ENCODE measurements at places on chromosomes 3 and 15.

- DNase-seq = no peak
Measured at GRCh38 chr3:87546216-87546615, 269.8 kb upstream of the POU1F1 start.

- DNase-seq = no peak
Measured at GRCh38 chr15:66635817-66636216, 66.2 kb upstream of the SMAD6 start.

DNA sequence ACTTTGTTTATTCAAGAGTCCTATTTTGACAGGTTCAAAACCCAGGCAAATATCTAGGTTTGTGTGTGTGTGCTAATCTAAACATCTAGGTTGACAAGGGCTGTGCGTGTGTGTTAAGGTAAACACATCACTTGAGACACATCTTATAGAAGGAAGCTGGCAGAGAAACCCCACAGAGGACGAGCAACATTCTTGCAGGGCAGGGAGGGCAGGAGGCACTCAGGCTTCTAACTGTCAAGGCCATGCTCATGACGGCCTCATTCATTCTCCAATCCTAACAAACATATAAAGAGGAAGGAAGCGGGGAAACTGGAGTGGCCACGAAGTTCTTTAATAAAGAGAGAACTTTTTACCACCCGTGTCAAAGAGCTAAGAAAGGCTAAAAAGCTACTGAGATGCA is 43.4 kb downstream of the SLCO2A1 start:
- DNase-seq = no peak

DNA sequence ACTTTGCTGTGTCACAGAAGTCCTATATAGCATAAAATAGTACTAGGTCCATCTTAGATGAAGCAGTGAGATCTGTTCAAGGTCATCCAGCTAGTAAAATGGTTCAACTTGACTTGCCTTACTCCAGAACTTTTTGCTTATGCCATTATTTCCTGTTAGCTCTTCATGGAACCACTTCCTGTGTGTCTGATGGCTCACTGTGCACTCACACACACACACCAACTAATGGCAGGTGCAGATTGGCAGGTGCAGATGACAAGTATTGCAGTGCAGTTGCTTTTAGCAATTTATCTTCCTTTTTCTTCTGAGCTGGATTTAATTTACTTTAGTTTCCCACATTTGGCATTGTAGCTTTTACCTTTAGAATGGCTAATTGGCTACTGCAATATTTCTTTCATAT is 29.8 kb downstream of the GOLGA8S start:
- DNase-seq = no peak

DNA sequence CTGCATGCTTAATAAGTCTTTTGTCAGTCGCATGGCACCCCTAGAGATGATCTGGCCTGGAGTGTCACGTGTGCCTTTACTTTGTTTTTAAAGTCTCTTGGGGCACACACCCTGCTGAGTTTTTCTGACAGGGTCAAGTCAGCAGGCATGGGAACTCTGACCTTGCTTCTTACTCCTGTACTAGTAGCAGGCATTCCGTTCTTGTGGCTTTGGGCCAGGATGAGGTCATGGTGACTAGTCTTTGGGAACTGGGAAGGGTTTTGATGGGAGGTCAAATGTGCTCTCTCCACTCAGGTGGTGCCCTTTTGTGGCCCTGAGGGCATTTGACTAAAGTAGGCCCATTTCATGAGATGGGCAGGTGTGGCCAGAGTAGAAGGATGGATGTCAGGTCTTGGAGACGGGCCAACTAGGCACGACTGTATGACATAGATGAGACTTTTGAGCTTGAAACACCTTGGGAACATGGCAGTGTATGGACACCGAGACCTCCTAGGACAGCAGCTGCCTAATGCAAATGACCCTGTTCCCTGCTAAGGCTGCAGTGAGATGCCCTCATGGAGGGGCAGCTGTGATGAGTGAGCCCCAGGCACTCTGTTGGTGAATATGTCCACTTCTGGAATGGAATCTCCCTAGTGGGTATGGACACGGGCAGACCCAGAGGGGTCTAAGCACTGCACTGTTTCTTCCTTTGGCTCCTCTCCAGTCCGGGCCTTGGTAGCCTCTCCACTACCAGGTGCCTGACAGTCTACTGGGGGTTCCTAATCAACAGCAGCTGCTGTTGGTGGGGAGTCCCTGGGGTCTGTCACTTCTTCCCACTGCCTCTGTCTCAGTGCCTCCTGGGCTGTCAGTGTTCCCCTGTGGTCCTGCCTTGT is 16.4 kb downstream of the SRPRB start:
- DNase-seq = no peak

- DNase-seq = no peak
Measured at GRCh38 chr3:12351145-12351544, 62.3 kb downstream of the PPARG start.

DNA sequence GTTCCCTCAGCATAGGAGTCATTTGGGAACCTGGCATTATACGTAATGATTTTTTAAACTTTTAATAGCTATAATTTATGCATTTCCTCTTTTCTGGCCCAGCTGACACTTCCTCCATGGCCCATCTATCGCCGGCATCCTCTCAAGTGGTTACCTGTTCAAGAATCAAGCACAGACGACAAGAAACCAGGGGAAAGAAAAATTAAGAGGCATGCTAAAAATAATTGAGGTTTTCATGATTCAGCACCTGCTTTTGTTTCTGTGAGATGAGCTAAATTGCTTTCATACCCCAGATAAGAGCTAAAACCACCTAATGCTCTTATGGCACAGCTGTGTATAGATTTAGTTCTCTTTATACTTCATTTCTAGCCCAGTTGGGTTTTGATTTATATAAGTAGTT is 1.7 kb downstream of the SPCS1 start:
- no peak for DNase-seq

DNA sequence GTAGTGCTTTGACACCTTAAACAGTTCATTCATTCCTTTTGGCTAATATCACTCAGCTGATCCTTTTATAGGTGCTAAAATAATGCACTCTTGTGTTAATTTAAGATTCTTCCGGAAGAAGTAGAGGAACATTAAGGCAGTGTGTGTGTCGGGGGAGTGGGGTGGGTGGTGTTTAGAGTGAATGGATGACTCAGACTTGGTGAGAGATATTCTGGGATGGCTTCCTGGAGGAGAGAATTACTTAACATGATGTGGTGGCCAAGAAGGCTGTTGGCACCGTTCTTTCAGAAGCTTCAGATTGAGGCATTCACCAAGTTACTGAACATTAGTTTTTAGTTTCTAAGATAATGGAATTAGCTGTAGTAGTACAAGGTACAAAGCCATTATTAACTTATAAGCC is 125.6 kb upstream of the ROPN1 start:
- DNase-seq = no peak

DNA sequence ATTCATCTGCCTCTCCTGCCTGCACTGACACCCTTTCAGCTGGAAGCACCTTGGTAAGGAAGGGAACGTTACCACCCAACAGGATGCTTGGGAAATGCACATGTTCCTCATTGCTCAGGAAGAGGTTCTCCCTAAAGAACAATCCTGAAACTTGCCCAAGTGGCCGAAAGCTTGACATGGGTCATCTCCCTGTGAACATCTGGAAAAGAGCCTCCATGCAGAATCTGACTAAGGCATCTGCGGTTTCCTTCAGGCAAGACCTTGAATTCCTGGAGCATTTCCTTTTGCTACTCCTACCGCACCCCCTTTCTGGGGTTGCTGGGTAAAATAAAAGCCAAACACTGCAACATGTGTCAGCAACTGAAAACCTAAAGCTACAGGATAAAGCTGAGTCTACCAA is 68.7 kb upstream of the SNRK start:
- DNase-seq = no peak

- no peak for DNase-seq
Measured at GRCh38 chr3:56003129-56003528, 465.1 kb downstream of the ERC2 start.

- DNase-seq = peak; percentile 17
Measured at GRCh38 chr15:41022487-41023090, 69.3 kb downstream of the CHAC1 start.

DNA sequence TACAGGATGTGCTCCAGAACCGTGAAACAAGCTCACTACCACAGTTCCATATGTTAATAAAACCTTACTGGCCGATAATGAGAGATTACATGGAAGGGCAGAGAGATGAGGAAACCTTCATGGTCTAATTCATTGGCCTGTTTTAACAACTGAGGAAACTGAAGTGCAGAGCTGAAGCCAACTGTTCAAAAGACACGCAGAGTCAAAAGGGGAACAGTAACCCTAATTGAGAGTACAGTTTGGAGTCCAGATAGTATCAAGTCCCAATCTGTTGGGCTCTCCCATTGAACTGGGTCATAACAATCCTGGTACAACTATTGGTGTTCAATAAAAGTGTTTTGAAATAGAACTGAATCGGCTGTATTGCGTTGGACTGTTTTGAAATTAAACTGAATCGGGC is 69.6 kb downstream of the SLC12A8 start:
- DNase-seq = no peak

GRCh38 chr15:41594801-41595746 is 36.1 kb downstream of the TYRO3 start:
- no peak for DNase-seq

- no peak for DNase-seq
Measured at GRCh38 chr3:145557405-145557804, 603.6 kb downstream of the PLOD2 start.

- DNase-seq = no peak
Measured at GRCh38 chr3:42195879-42196330, 70.1 kb downstream of the CCK start.

DNA sequence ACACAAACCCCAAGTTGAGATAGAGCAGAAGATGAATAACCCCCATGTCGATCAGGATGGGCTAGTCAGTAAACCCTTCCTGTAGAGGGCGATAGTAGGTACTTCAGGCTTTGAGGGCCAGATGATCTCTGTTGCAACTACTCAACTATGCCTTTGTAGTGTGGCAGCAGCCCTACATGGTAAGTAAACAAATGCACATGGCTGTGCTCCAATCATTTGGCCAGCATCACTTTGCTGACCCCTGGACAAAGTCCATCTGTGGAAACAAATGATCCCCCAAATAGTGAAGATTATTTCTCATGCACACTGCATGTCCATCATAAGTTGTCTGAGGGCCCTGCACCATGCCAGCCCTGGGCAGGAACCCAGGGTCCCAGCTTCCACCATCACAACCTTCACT is 402.2 kb upstream of the PROK2 start:
- DNase-seq = no peak

DNA sequence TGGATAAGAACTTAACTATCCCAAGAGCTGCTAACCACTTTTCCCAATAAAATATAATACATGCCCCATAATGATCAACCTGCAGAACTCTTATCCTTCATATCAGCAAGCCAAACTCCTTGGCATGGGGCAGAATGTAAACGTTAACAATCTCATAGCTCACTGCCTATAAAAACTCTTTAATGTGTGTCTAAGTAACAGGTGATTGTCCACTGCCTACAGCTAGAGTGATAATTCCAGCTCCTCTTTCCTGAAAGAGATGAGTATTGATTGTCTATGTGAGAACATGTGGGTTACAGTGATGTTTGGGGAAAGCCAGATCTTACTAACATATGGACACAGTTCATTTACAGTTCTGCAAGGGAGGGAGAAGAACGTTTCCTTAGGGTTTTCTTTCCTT is 11.3 kb upstream of the GLCE start:
- DNase-seq = no peak

DNA sequence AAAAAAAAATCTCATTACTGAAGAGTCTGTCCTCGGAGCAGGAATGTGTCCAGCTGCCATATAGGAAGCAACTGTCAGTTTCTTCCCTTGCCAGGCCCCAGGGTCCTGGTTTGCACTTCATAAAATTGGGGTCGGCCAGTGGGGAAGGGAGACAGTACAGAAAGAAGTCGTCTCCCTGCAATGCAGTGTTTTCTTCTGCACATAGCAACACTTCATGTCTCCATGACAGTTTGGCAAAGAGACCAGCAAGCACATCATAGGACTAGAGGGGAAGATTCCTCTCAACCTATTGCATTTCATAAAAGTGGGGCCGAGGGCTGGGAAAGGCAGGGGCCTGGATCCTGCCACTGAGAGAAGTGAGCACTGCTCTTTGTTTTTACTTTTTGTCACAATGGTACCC is 138.2 kb upstream of the HACD2 start:
- no peak for DNase-seq

DNA sequence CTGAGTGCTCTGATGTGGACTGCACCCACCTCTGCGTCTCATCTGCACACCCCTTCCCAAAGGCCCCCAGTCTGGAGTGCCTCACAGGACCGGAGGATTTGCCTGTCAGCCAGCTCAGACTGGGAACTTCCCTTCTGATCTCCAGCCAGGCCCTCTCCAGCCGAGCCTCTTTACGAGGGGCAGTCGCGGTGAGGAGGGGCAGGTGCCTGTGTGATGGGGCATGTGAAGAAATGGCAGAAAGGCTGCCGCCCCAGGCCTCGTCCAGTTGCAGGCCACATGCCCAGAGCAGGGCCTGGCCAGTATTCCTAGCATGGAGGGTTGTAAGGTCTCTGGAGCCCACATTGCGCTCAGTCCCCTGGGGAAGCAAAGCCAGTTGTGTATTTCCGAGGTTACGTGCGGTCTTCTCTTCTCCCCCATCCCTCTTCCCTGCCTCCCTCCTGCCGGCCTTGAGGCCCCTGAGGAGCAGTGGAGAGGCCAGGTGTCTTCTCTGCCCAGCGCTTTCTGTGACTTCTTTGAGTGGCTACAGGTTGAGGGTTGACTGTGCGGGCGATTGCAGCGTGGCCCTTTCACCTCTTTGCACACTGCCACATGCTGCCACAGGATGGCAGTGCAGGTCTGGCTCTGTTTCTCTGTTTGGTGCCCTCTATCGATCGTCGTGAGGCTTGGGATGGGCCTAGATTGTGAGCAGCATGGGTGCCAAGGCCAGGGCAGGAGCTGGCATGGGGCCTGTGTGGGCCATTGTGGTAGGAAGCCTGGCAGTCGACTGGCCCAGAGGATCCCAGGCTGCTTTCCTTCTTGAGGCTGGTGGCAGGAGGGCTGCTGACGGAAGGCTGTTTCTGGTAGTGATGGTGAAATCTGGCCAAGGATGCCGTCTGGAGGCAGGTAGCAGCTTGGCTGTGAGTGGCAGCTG is 5.3 kb downstream of the CLK3 start:
- peak; percentile 69 for DNase-seq

DNA sequence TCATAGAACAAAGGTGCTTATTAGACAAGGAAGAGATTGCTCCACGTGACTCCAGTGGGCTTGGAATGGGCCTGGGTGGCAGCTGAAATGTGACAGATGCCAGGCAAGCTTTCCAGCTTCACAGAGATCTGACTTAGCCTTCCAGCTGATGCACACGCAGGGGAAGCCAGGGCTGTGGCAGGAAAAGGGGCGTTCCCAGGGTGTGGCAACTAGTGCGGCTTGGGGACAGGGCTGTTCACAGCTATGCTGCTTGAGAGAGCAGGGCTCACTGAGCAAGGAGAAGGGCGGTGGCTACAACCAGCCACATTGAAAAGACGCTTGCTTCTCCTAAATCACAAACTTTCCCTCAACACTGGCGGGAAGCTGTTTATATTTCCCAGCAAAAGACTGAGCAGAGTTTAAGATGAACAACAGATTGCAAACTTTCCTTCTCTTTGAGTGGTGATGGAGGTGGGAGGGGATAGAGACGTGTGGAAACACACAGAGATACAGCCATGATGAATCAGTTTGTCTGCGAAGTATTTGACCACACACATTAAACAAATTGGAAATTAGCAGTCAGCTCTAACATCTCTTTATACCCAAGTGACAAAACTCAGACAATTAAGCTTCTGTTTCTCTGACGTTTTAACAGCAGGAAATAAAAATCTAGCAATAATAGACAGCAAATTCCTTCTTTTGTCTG is 127.5 kb downstream of the BDH1 start:
- DNase-seq = no peak

Data from effector memory CD8-positive, alpha-beta T cell (primary cell).